ENCODE measurements at places on chromosomes 16 and 17.

- DNase-seq: peak; percentile 50
These were observed 211.8 kb downstream of the SNX29 start for GRCh38 chr16:12188061-12188934.

GRCh38 chr17:14744761-14745473 lies 444.0 kb downstream of the HS3ST3B1 start:
- DNase-seq: peak; percentile 82

GRCh38 chr17:12727881-12728280 lies 61.4 kb upstream of the ARHGAP44 start:
- DNase-seq: peak; percentile 60

DNA sequence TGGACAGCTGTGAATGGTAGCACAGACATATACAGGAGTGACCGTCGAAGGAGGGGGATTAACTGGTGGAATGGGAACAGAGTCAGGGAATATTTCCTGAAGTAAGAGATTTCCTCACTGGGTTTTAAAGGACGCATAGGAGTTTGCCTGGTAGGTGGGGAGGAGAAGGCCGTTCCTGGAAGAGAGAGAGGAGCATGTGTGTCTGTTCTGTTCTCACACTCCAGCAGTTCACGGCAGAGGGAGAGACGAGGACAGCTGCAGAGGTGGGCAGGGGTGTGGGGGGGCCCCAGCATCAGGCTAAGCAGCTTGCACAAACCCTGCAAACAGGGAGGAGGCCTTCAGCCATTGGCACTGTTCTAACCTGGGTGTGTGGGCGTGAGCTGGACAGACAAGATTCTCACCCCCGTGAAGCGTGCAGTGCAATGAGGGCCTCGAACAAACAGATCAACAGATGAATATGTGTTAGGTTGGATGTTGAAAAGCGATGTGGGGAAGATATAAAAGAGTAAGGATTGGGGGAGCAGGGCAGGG lies 85.3 kb upstream of the GSE1 start:
- no peak for DNase-seq

GRCh38 chr17:76642994-76643393 lies 563 bp downstream of the ST6GALNAC1 start:
- DNase-seq: no peak

GRCh38 chr17:21276264-21276588 lies 8.3 kb upstream of the MAP2K3 start:
- DNase-seq: no peak

GRCh38 chr16:67547423-67548264 lies 14.7 kb upstream of the CTCF start:
- no peak for DNase-seq

DNA sequence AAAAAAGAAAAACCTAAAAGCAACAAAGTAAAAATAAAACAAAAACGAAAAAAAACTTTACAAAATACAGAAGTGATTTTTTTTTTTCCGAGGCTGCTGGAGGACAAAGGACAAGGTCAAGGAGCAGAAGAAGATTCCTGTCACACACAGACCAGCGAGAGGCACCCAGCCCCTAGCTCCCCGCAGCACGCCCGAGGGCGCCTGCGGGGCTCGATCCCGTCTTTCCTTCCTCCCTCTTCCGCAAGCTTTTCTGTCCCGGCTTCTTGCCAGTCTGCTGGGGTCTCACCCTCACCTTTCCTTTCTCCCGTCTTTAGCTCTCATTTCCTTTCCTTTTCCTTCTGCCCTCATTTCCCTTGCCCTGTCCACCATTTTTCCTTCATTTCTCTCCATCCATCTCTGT lies 66.1 kb upstream of the DNAH17 start:
- DNase-seq: no peak

DNA sequence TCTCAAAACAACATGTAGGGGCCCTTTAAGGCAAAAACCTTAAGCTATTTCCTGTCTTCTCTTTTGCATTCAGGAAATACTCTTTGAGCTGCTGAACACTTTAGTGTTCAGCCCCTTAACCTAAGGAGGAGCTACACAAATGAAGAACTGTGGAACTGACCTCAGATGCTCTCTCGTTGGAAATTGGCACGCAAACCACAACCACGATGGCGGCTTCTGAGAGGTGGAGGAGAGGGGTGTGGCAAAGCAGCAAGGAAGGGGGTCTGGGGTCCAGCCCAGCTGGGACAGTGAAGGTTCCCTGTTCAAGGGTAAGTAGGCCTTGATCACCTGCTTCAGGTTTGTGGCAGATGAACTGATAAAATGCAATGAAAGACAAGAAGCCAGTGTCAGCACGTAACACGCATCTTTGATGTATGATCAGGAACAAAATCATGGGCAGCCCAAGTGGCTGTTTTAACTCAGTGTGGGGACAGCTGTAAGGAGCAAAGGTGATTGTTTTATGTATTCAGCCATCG lies 291.6 kb upstream of the TNRC6C start:
- DNase-seq: no peak

DNA sequence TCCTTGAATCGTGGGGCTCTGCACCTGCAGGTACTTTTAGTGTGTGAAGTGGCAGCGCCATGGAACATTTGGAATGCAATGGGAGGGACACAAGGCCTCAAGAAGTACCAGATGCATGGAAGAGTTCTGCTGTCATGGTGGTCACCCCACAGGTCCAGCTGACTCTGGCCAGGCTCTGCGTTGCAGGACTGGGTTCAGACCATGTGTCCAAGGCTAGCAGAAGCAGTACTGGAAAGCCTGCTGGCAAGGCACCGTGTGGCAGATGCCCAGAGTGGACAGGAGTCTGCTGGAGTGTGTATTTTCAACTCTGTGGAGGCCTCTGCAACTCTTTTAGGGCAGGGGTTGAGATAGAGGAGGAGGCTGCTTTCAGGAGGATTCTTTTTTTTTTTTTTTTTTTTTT lies 2.1 kb downstream of the PIPOX start:
- DNase-seq: no peak

DNA sequence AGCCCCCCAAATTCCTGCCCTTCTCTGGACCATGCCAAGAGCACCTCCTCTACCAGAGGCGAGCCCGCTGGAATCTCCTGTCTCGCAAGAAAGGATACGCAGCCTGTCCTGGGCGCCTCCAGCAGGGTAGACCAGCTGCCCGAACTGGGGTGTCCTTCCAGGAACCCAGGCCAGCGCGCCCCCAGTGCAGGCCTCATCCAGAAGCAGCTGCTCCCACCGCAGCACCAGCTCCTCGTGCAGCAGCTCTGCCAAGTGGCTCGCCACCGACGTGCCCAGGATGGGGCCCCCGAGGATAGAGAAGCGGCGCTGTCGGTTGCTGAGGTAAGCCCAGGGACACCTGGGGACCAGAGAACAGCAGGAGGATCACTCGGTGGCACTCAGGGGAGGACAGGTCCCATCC lies 4.8 kb downstream of the TAF1C start:
- DNase-seq: no peak

DNA sequence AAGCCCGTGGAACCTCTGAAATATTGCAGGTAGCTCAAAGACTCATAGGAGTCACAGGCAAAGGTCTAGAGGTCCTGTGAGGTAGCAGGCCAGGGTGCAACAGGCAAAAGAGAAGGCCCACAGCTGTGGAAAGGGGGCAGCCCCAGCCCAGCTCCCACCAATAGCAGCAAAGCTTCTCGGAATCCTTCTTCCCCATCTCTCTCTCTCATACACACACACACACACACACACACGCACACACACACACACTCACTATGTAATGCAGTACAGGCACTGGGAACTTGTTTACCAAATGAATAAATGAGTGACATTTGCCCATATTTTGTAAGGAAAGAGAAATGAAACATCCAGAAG lies 16.8 kb upstream of the SUPT4H1 start:
- no peak for DNase-seq

DNA sequence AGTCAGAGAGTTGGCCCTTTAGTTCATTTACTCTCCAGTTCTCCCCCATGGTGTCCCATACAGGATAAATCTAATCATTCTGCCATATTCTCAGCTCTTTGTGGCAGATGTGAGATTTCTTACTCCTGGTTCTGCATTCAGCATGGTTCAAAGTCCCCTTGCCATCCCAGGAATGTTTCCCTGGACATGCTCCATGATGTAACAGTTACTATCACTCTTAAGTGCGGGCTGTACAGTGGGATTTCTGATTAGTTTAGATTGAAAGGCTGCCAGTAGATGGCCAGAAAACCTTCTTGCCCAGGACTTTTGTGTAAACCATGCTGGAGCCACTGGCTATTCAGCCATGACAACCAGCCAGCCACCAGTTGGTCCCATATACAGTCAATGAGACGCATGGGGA lies 10.4 kb downstream of the KRT37 start:
- no peak for DNase-seq

DNA sequence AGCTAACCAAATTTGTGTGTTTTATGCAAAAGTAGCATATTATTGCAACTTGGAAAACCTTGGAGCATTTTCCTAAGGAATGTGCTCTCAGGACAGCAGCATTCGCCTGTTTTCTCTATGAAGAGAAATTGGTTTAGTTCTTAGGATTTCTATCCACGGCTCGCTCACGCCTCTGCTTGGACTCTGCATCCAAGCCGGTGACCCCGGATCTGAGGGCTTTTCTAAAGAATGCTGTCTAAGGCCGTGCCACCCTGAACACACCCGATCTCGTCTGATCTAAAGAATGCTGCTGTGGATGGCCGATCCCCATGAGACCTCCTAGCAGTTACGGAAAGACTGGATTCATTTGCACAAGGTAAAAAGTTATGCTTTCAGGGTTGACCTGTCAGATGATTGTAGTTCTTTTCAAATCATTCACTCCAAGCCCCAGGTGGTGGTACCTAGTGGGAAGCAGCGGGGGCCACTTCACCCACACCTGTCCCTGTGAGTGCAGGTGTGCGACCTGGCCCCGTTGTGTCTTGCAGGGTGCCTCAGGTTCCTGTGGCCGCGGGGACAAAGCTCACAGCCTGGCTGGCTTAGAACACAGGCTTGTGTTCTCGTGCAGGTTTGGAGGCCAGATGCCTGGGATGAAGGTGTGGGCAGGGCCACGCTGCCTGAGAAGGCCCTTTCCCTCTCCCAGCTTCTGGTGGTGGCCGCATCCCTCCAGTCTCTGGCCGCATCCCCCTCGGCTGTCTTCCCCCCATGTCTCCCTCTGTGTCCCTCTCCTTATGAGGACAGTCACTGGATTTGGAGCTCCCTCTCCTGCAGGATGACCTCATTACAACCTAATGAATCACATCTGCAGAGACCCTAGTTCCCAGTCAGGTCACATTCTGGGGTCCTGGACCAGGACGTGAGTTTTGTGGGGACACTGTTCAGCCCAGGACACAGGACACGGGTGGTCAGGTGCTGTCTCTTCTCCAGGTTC lies 71.1 kb downstream of the BANP start:
- no peak for DNase-seq

DNA sequence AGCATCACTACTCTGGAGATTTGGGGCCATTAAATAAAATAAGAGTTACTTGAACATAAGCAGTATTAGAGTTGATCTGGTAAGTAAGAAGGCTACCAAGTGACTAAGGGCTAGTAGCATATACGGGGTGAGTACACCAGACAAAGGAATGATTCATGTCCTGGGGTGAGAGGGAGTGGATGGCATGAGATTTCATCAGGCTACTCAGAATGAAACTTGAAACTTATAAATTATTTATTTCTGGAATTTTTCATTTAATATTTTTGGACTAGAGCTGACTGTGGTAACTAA lies 2.3 kb downstream of the SLFN5 start:
- DNase-seq: peak; percentile 92

DNA sequence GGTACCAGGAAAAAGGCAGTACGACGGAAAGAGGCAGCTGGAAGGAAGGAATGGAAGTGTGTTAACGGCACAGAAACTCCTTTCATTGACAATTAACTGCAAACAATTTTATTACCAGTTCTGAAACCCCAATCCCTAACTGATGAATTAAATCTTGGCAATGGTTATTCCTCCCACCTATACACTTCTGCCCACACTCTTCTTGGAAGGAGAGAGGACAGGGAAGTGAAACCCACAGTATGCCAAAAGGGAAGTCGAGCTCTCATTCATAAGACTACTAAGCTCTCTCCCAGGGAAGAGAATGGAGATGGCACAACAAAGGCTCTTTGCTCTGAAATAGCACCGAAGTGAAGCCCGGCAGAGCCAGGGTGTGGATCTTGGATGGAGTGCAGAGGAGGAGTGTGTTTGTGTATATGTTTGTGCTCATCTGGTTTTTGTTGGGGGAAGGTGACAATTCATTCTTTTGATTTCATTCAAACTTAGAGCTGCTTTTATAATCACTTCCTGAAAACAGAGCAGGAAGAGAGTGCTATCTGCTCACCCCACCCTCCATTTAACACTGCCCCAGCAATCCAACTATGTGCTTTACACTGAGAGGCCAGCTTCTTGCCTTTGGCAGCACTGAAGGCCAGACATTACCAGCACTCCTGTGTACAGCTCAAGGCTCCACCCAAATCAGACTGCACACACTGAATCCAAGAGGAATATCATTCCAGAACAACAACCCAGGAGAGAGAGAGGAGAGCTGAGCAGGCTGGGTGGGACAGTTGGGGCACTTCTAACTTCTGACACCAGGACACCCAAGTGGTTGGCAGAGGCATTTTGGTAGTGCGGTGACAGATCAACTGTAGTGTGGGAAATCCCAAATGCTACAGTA lies 68.7 kb downstream of the HIC1 start:
- DNase-seq: peak; percentile 33

DNA sequence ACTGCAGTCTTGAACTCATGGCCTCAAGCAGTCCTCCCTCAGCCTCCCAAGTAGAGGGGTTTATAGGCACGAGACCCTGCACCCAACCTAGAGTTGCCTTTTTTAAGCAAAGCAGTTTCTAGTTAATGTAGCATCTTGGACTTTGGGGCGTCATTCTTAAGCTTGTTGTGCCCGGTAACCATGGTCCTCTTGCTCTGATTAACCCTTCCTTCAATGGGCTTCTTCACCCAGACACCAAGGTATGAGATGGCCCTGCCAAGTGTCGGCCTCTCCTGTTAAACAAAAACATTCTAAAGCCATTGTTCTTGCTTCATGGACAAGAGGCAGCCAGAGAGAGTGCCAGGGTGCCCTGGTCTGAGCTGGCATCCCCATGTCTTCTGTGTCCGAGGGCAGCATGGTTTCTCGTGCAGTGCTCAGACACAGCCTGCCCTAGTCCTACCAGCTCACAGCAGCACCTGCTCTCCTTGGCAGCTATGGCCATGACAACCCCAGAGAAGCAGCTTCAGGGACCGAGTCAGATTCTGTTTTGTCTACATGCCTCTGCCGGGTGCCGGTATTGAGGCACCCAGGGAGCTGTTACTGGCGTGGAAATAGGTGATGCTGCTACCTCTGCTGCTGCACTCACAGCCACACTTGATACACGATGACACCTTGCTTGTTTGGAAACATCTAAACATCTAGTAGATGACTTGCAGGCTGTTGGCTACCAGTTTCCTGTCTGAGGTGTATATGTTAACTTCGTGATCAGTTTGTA lies 3.3 kb downstream of the RPL13 start:
- DNase-seq: no peak

- DNase-seq: peak; percentile 51
These were observed 22.3 kb downstream of the ADGRG5 start for GRCh38 chr16:57564571-57565270.

DNA sequence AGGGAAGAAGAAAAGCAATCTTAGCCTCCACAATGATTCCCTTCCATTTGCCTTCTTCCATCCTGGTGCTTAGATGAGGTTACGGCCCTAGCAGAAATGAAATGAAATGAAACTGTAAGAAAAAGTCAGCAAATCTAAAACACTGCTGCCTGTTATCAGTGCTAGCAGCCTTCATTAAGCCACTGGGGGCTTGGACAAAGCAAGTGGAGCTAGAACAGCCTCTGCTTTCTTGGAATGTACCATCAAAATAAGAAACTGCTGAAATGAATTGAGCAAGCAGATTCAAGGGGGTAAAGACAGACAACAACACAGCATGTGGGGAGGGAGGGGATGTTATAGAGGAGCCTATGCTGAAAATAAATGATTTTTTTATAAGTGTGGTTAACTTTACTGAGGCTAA lies 5.1 kb downstream of the ANKFN1 start:
- DNase-seq: no peak

GRCh38 chr17:39171933-39172332 lies 6.0 kb upstream of the ARL5C start:
- no peak for DNase-seq

- DNase-seq: peak; percentile 62
These were observed 22.0 kb upstream of the PHLPP2 start for GRCh38 chr16:71746442-71747046.
